Activated T-cell treated with anti-CD3 and anti-CD28 coated beads for 1 hour (primary cell): ENCODE measurements at places on chromosomes 5 and 9.

DNA sequence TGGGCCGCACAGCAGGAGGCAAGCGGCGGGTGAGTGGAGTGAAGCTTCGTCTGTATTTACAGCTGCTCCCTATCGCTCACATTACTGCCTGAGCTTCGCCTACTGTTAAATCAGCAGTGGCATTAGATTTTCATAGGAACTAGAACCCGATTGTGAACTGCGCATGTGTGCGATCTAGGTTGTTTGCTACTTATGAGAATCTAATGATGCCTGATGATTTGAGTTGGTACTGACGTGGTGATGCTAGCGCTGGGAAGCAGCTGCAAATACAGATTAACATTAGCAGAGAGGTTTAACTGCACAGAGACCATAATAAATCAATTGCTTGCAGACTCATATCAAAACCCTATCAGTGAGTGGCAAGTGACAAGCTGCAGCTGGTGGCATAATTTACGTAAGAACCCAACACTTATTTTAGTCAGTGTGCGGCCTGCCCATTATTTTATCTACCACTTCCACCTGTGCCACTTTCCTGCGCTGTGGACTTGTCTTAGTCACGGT lies 133.4 kb upstream of the CDH9 start:
- DNase-seq = no peak

DNA sequence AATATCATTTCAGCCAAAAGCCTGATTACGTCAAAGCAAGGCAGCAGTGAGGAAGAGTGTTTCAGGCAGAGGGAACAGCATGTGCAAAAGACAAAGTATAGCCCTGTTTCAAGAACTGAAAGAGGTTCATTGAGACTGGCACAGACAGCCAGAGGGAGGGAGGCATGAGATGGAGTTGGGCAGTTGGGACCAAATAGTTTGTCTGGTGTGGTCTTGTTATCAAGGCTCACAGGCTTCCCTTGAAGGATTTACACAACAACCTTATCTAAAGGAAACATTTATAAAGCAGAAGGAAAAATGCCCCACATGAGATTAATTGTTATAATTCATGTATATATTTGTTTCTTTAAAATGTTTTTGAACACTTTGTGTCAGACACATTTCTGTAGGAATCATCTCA lies 253.3 kb downstream of the DMAC1 start:
- DNase-seq = no peak

DNA sequence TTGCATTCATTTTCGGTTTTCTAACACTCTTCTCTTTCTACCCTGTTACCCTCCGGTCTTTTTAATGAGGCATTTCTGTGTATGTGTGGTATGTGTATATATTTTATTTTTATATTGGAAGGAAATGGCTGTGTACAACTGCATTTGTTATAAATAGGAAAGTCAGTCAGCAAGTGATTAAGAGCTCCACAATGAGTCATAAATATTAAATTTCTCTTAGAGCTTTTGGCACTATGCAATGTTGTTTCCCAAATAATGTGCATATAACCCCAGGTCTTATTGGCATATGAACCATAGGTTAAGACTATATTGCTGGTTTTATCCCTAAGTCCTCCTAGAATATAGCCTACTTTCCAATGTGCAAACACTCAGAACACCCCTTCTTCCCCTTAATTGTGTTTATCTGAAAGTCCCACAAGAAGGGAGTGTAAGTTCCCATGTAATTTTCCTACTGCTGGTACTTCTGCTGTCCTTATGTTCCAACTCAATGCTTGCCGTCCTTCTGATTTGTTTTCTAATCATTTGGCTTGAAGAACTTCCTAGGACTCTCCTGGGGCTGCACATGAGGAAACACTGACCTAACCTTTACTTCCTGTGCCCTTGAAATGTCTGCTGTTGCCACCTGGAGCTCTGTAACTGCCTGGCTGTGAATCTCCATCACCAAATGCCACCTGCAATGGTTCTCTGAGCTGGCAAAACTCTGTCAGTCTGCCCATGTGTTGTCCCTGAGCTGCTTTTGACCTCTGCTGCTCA lies 65.5 kb upstream of the PCSK5 start:
- no peak for DNase-seq

GRCh38 chr9:70607926-70608325 lies 193.5 kb upstream of the KLF9 start:
- DNase-seq = no peak

DNA sequence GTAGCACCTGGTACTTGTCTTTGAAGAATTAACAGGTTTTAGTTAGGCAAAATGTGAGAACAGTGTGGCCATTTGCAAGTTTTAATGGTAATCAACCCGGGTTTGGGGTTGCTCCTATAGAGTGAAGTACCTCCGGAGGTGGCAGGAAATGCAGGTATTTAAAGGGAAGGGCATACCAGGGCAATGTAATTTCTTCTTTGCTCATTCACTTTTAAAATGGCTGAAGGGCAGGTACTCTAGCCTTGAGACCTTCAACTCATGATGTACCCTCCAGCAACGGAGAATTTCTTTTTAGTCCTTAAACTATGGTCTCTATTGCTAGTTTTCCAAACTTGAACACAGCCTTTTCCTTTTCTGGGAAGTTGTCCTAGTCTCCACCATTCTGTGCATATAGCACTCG lies 1.3 kb upstream of the HSPA4 start:
- no peak for DNase-seq

DNA sequence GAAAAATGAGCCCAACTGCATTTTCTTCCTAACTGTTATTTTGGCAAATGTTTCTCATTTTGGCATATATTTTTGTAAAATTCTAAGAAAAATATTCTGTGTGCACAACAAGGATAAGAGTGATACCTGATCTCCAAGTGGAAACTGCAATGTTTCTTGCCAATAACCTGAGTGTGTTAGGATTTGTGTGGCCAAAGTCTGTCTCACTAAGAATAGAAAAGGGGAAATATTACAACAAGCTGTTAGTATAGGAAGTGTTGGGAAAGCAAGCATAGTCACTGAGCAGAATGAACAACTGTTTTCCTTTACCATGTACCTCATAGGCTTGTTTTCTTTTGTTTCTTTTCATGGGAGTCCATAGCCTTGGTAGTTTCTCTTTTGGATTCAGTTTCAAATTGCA lies 624.2 kb downstream of the MTRR start:
- DNase-seq = no peak

DNA sequence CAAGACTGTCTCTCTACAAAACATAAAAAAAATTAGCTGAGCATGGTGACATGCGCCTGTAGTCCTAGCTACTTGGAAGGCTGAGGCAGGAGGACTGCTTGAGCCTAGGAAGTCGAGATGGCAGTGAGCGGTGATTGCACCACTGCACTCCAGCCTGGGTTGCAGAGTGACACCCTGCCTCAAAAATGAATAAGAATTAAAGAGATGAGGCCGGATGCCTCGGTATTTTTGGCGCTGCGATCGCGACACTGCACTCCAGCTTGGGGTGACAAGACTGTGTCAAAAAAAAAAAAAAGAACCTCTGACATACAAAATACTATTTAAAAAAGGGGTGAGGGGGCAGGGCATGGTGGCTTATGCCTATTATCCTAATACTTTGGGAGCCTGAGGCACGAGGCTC lies 7.3 kb downstream of the GPBP1 start:
- no peak for DNase-seq

DNA sequence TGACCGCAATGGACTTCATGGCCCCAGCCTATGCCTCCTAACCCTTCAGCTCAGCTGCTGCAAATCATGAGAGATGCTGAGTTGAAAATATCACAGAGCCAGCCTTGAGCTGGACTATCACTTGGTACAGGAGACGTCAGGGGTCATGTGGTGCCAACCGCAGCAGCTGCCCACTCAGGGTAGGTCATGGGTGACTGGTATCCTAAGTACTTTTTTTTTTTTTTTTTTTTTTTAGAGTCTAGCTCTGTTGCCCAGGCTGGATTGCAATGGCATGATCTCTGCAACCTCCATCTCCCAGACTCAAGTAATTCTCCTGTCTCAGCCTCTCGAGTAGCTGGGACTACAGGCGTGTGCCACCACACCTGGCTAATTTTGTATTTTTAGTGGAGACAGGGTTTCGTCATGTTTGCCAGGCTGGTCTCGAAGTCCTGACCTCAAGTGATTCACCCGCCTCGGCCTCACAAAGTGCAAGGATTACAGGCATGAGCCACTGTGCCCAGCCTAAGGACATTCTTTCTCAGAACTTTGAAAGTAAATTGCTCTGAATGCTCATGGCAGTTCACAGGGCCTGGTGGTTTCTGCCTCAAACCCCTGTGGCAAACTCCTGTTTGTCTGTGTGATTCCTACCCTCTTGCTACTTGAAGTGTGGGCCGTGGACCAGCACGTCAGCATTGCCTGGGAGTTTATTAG lies 21.3 kb downstream of the WWC1 start:
- DNase-seq = no peak

- no peak for DNase-seq
These were observed 17.6 kb upstream of the NANS start for GRCh38 chr9:98038958-98039357.

- no peak for DNase-seq
These were observed 38.2 kb upstream of the UBAP2 start for GRCh38 chr9:34086864-34087263.

GRCh38 chr9:97790542-97790941 lies 62.5 kb upstream of the FOXE1 start:
- no peak for DNase-seq

DNA sequence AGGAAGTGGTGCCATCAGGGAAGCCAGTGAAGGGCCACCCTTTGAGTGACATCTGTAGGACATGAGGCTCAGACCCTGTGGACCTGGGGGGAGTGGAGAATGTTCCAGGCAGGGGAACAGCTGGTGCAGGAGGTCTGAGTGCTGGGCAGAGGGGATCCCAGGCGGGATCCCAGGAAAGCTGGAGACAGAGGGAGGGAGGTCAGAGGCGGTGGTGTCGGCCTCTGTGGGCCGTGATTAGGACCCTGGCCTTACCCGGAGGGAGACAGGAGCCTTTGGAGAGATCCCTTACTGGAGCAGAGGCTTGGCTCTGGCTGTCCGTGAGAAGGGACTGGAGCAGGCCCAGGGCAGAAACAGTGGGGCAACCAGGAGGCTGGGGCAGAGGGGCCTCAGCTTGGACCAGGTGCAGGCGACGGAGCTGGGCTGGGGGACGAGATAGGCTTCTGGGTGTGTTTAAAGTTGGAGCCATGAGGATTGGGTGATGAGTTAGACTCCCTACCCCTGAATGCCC lies 12.1 kb upstream of the GRHPR start:
- no peak for DNase-seq
